Mammary epithelial cell (primary cell): ENCODE measurements at places on chromosomes 5 and 9.

DNA sequence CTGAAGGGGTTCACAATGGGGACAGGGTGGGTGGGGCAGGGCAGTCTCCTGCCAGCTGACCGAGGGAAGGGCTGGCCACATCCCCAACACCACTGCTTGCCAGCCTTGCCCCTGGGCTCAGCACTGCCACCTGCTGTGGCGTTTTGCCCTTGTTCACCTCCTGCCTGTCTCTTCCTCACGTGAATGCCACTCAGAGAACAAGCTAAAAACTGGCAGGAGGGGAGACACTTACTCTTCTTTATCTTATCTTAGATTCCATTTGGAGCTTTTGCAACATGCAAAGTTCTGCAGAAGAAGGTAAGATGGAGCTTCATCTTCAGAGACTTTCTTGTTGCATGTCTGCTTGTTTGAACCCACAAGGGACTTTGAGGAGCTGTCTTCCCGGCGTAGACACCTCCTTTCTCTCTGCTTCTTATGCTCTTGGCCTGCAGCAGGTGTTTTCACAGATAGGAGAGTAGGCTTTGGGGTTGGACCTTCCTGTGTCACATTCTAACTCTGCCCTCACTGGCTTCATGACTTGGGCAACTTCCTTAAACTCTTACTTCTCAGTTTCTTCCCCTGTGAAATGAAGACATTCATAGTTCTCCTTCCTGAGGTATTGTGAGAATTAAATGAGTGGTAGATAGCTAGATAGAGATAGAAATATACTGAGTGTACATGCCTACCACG lies 4.1 kb downstream of the LRSAM1 start:
- DNase-seq = peak; percentile 21

- no peak for DNase-seq
These were observed 260.5 kb downstream of the GADD45G start for GRCh38 chr9:89865357-89865756.

DNA sequence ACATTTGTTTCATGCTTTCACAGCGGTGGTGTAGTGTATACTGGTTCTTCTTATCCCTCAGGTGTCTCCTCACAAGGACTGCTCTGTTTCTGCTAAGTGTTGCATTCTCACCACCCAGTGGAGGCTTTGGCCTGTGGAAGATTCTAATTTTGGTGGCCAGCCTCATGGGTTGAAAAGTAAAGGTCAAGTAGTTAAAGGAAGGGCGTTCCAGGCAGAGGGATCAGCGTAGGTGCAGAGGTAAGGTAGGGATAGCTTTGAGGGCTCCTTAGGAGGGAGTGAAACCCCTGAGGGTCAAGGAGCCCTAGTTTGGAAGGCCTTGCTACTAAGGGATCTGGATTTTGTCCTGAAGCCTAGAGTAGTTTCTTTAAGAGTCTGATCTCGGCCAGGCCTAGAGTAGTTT lies 4.6 kb upstream of the RACK1 start:
- DNase-seq = no peak

DNA sequence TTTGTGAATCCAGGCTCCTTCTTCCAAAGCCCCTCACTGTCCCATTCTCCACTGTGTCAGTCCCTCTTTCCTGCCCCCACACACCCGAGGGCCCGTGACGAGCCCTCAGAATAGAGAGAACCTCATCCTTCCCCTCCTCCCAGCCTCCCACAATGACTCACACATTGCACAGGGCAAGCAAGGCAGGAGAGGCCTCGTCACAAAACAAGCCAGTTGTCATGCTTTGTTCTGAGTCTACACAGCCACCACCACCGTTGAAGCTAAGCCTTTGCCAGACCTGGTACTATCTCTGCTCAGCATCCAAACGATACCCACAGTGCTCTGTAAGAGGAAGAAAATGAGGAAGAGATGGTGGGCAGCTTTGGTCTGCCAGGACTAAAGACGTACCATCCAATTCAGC lies 142.2 kb upstream of the ZNF366 start:
- no peak for DNase-seq

GRCh38 chr9:108477529-108478006 lies 378.2 kb downstream of the ACTL7B start:
- peak; percentile 78 for DNase-seq

GRCh38 chr5:95863383-95863757 lies 40.8 kb upstream of the GLRX start:
- no peak for DNase-seq

GRCh38 chr5:174045470-174046025 lies at the start of gene NSG2:
NSG2 (plus strand) TSS chr5:174045706; CDS start chr5:174046756, 1,050 bp downstream.
- peak; percentile 70 for DNase-seq

DNA sequence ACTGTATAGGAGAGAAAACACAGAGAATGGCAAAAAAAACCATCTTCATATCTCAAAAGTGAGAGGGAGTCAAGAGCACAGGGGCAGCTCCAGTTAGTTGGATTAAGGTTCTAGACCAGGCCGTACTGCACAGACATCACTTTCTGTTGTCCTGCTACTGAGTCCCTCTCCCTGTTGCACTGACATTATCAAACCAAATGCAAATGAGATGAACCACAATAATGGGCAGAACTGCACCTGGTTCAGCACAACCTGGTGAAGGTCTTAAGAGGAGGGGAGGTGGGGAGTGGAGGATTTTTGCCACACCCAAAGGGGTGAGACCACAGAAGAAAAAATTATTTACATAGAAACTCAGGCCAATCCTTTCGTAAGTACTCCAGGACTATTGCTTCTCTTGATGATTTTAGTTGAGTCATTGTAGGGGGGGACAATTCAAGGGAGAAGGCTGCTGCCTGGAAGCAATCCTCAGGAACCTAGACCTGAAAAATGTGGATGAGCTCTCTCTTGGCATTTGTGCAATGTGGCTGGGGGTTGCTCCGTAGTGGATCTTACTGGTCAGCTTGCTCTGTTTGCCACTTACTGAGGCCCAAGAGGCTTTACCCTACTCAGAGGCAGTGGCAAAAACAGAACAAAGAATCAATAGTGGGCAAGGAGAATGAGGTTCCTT lies 94.5 kb upstream of the PPP1R2B start:
- no peak for DNase-seq

DNA sequence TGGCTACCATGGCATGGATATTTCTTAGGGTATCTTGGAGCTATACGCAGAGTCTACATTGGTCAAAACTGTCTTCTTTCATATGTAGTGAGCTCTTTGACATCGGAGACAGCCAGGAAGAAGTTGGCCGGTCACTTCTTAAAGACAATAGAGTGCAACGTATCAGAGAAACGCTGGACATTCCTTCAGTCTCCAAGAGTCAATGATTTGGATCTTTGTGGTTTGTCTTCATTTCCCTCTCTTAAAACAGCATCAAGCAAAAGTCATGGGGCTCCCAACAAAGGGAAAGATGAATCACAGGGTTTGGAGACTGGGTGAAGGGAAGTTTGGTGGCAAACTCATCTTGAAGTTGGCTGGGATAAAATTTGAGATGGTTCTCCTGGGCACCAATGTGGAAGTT lies 320.1 kb downstream of the AGTPBP1 start:
- DNase-seq = no peak
